SJSA1 (cell line): ENCODE measurements at places on chromosomes 1 and 21.
A peak's percentile ranks its signal among the peaks of the same experiment; 100 is the strongest.

DNA sequence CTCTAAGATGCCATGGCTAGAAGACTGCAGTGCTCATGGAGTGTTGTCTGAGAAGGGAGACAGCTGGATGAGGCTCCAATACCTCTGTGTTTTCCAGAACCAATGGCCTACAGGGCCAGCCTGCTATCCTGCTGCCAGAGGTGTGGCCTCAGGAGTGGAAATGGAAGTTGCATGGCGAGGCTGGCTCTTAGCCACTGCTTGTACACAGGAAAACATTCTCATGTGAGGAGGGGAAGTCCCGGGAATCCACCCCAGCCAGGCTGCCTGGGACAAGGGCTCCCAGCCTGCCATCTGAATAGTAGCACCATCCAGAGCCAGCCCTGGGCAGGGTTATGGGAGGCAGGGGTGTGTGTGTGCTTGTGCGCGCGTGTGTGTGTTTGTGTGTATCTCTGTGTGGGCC is 56.5 kb downstream of the SDC3 start:
- DNase-seq, result no peak
- no peaks in the 10 kb centered on the region for H3K27me3 ChIP-seq
- no peak overlapping the region for H3K27ac ChIP-seq
- H3K36me3 ChIP-seq, result no peaks in the 10 kb centered on the region
- H3K4me1 ChIP-seq, result peaks cover 9% of the 10 kb centered on the region
- no peak overlapping the region for H3K4me3 ChIP-seq

DNA sequence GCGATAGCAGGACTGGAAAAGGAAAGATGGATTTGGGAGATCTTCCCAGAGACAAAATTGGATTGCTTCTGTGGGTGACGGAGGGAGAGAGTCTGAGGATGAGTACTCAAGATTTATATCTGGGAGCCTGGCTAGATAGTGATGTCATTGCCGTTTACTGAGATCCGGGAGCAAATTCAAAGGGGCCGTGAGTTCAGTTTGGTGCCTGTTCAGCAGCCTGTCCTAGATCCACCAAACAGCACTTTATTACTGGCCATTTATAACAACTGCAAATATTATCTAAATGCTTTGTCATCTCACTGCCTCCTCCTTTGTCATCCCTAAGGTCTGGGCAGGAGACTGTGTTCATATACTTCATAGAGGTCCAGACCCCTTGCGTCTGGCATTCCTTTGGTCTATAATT is 29.2 kb downstream of the MAPKAPK2 start:
- H3K36me3 ChIP-seq, result peaks cover 4% of the 10 kb centered on the region; the same call in 1 of the 2 replicates
- no peak for DNase-seq
- H3K27me3 ChIP-seq, result no peaks in the 10 kb centered on the region
- no peak overlapping the region for H3K4me3 ChIP-seq
- H3K27ac ChIP-seq, result peak overlapping the region; percentile 37

DNA sequence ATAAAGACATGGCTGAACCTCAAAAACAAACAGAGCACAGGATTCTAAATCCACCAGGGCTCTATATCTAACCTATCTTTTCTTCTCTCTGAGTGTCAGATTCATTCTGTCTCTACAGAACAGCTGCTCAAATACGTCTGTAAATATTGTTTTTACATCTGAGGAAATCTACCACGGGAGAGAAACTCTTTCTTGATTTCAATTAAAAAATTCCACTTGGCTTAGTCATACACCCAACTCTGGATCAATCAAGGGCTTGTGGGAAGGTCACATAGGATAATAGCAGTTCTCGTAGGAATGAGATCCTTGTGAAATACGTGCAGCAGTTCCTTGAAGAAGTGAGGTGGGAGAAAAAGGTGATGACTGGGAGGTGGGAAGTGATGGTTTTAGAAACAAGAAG is 1355.7 kb upstream of the ADGRL2 start:
- H3K36me3 ChIP-seq, result no peaks in the 10 kb centered on the region
- H3K27ac ChIP-seq, result no peak overlapping the region
- no peak overlapping the region for H3K4me3 ChIP-seq
- H3K27me3 ChIP-seq, result no peaks in the 10 kb centered on the region

DNA sequence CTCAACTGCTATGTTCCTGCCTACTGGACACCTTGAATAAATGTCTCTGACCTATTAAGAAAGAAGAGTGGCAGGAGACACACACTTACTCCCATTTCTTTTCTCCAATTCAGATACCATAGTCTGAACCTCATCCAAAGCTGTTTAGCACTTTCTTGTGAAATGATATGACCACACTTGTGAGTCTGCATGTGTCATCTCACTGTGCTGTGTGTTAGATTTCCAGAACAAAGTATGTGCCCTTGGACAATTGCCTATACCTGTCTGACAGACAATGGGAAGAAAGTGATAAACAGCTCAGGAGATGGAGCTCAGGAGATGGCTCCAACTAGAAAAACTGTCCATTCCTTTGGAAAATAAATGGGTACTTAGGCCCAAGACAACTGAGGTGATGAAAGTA is 48.4 kb downstream of the USP48 start:
- no peaks in the 10 kb centered on the region for H3K27me3 ChIP-seq
- H3K27ac ChIP-seq, result no peak overlapping the region
- no peak overlapping the region for H3K4me3 ChIP-seq
- no peaks in the 10 kb centered on the region for H3K4me1 ChIP-seq
- no peak for DNase-seq

DNA sequence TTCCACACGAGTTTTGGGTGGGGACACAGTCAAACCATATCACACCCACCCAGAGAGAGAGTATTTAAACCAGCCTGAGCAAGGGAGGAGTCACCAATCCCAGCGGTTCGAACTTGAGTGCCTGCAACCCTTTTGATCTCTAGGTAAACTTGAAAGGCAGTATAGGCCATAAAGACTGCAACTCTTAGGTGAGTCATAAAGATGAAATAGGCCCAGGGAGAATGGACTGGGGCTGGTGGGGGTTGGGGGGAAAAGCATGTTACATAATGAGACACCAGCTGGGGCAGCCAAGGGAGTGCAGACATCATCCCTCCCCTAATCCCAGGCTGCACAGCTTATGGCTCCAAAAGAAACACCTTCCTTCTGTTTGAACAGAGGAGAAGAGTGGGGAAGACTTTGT is 99.8 kb upstream of the LHX8 start:
- DNase-seq, result no peak
- no peak overlapping the region for H3K27ac ChIP-seq
- no peak overlapping the region for H3K4me3 ChIP-seq
- no peaks in the 10 kb centered on the region for H3K27me3 ChIP-seq

- H3K4me1 ChIP-seq, result peaks cover 33% of the 10 kb centered on the region
- peaks cover 18% of the 10 kb centered on the region for H3K36me3 ChIP-seq
- peak overlapping the region; percentile 90 for H3K4me3 ChIP-seq
These were observed 685 bp upstream of the DDI2 start for GRCh38 chr1:15616373-15617172.
